NCI-H1930 (cell line): ENCODE measurements at places on chromosomes 6 and 20.

- DNase-seq = no peak
Measured at GRCh38 chr20:12916699-12917098, 92.1 kb upstream of the SPTLC3 start.

GRCh38 chr6:110618591-110619267, 142.3 kb upstream of the SLC22A16 start:
- no peak for DNase-seq

GRCh38 chr6:39820553-39820952, 28.4 kb downstream of the DAAM2 start:
- DNase-seq = no peak

DNA sequence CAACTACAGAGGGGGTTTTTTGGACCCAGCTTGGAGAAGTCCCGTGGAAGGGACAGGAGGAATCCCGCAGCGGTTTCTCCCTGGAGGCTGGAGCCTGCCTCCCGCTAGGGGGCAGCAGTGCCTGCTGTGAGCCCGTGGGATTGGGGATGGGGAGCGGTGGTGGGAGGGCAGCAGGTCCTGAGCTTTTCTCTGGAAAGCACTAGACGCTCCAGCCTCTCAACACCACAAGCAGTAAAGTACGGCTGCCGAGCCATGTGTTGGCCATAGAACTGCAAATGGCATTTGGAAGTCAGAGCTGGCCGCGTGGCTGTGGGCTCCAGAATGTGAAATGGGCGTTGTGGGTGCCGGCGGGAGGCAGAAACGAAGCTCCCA, 47.8 kb downstream of the GMPR start:
- DNase-seq = no peak

DNA sequence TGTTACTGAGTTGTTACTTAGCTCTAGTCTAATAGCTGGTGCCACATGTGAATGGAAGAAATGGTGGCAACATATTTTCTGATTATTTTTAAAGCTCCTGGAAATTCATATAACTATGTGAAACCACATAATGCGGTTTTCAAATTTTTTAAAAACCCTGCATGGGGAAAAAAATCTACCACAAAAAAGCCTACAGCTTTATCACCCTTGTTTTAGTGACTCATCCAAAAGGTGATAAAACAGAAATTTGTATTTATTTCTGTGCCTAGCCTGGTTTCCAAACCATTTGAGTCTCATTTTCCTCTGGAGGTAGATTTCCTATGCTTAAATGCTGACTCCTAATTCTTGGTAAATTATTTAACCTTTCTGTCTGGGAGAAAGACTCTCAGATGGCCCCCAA, 5.4 kb upstream of the FBXO30 start:
- DNase-seq = no peak

- no peak for DNase-seq
Measured at GRCh38 chr20:24634855-24635254, 165.4 kb downstream of the SYNDIG1 start.

DNA sequence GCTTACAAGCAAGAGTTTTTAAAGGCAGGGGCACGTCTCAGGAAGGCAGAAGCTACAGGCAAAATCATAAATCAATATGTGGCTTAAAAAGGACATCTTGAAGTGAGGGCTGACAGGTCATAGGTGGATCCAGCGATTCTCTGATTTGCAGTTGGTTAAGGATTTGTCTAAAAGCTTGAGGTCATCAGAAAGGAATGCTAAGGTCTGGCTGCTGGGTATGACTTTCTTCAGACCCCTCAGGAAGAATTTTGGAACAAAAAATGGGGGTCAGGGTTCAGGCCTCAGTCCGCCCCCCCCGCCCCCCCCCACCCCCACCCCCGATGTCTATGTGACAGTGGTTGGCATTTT, 261.9 kb downstream of the CDH4 start:
- DNase-seq = no peak

DNA sequence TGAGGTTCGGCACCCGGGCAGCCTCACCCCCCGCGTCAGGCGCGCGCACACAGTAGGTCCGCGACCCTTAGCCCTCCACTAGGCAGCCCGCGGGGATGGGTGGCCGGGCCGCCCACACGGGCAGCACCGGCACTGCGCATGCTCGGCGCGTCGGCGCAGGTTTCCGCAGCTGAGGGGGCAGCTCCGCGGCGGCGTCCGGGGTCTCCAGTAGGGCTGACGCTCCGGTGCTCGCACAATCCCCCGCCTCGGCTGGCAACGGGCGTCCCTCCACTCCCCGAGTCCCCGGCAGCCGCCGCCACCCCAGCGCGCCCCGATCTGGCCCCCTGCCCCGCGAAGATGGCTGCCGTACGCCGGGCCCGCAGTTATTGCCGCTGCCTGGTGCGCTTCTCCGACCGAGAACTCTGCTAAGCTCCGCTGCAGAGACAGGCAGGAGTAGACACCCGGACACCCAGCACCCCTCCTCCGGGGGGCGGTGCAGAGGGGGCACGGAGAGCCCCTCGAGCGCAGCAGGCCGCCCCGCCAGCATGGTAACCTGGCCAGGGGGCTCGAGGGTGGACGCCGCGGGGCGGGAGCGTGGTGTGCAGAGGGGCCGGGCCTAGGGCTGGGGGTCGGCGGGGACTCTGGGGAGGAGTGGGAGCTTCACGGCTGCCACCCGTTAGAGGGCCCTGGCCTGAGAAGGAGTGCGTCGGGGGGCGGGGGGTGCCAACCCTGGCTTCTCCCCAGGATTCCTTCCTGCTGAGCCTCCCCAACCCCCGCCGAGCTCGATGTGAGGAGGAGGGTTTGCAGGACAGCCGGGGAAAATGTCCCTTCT, at the start of gene FBXO9:
Gene FBXO9, plus strand, starts transcription at position 139 of the 811 bp plus-strand sequence. Its CDS starts 386 bp downstream, at position 525.
- DNase-seq = peak; percentile 55

DNA sequence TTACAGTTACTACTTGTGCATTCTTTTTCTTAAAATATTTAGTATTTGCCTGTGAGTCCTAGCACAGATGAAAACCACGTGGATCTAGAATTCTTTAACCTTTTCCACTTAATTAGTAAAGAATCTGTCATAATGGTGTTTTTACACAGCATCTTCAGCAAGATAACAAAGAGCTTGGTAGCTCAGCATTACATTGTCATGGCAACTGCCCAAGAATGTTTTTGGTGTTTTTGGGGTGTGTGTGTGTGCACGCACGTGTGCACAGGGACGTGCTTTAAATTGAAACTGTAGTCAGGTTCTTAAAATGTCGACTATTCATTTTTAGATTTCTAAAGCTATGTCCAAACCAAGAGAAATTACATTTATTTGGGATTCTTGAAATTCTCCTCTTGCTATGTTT, 108.0 kb downstream of the FIG4 start:
- no peak for DNase-seq

- peak; percentile 9 for DNase-seq
Measured at GRCh38 chr20:59268870-59269269, 31.5 kb upstream of the EDN3 start.

- DNase-seq = no peak
Measured at GRCh38 chr20:35871259-35871771, 83.0 kb downstream of the SCAND1 start.

- DNase-seq = no peak
Measured at GRCh38 chr20:51480507-51481270, 61.8 kb downstream of the NFATC2 start.

DNA sequence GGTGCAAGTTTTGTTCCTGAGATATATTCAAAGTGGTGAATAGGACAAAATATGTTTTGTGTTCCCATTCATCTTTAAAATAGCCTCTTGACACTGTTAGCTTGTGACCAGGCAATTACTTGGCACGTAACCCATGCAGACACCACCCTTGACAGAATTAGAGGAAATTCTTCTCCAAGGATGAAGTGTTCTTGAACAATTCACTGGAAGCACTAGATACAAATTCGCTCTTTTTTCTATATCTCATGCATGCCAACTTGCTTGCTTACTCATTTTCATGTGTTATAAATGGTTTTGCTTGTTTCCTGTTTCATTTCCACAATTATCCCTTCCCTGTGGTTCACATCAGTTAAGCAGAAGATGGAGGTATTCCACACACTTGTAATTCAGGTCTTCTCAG, 105.2 kb upstream of the MAN1A1 start:
- no peak for DNase-seq

DNA sequence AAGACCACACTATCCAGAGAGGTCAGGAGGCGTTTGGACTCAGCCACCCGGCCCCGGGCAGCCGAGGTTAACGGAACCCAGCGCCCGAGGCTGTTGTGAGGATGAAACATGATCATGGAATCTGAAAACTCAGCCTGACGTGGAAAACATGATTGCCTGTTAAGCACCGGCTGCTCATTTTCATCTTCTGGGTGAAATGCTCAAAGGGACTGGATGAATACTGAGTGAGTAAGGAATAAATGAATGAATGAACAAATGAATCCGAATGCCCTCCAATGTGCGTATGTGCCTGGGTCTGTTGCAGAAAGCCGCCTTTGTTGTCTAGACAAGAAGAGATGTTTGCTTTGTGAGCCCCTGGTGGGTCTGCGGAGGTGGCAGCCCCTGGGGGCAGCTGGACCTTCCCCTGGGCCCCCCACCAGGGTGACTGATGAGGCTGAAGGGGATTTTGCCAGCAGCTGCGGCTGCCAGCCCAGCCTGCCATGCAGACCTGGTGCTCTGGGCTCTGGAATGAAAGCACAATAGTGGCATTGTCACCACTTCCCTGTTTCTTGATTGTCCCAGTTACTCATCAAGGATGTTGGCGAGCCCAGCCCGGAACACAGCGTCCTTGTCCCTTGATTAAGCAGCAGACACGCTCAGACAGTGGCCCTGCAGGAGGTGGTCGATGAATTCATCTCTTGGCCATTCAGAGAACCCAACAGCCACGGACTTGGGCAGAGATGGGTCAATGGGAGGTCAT, 211.1 kb downstream of the ANKRD60 start:
- DNase-seq = no peak

GRCh38 chr6:165722022-165722421, 59.0 kb upstream of the PDE10A start:
- no peak for DNase-seq

DNA sequence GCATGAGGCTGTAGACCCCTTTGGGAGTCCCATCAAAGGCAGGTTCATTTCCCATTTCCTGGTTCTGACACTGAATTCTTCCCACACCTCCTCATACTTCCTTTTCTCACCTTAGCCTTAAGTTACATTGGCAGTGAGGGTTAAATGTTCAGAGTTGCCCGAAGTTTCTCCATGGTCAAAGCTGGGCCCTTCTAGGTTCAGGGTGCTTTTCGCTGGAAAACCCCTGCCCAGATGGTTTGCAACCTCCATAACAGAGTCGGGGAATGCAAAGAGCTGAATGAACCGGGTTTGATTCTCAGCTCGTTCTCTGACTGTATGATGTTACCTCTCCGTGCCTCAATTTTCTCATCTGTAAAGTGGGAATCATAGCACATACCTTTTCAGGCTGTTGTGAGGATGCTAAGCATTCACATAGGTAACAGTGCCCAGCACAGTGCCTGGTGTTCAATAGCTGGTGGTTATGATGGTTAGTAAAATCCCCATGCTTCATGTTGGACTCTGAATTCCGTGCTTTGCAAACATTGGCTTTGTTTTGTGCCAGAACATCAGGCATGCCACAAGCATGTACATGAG, 149.8 kb downstream of the NFATC2 start:
- no peak for DNase-seq

GRCh38 chr20:49854190-49854875, 41.7 kb downstream of the SLC9A8 start:
- DNase-seq = no peak

DNA sequence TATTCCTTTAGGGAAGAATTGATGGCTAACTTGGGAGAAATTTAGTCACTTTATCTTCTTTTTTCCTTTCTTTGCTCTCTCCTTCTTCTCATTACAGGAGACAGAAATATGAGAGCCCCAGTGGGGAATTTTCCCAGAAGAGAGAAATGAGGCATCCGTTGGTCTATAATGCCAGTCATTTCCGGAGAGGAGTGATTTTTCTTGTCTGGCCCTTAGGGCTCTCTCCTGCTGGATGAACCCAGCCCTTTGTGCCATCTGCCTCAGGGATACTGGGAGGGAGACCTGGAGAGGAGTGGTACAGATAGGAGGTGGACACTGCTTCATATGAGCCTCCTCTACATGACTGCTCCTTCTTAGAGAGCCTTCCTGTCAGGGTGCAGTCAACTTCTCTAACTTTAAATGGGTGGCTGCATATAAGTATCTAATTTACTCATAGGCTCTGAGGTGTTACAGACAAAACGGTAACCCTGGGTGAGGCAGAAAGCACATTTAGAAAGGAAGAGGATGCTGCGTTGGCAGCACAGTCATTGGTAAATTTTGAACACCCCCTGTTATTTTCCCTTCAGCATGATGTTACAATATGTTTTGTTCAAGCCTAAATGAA, 21.9 kb downstream of the RIMS1 start:
- no peak for DNase-seq

GRCh38 chr6:149266659-149267058, 50.9 kb upstream of the TAB2 start:
- DNase-seq = no peak

DNA sequence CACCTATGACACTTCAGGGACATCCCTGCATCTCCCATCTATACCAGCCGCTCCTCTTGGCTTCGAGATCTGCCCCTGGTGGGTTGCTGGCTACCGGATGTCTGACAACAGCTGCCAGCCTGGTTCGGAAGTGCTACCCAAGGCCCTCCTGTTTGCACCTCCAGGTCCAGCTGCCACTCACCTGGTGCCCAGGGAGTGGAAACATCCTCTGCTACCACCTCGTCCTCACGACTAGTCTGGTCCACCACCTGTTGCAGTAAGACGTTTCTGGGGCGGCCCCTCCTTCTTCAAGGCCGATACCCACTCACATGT, 8.3 kb upstream of the PCMTD2 start:
- no peak for DNase-seq
